Epithelial cell of esophagus (primary cell): ENCODE measurements at places on chromosomes 7 and 10.
A peak's percentile ranks its signal among the peaks of the same experiment; 100 is the strongest.

GRCh38 chr7:139654276-139655181 lies 123.3 kb downstream of the HIPK2 start:
- peak; percentile 30 for DNase-seq

- DNase-seq: no peak
Observed at GRCh38 chr7:159045839-159046238, 98.8 kb downstream of the VIPR2 start.

- DNase-seq: no peak
Observed at GRCh38 chr7:30665449-30665848, 16.8 kb downstream of the CRHR2 start.

DNA sequence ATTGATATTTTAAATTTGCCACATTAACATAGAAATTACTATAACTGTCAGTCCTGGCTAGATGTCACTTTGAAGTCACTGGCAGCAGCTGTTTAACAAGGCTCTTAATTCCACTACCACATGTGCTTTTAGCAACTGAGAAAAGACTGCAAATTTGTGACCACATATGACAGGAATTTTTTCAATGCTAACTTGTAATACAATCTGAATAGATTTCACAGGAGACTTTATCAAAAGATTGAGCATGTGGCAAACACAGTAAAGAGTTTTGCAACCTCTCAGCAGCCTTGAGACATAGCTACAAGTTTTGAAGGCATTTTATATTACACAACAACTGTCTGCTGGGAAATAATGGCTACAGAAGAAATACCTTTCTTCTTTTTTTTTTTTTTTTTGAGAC lies 73.0 kb downstream of the MICU1 start:
- DNase-seq: peak; percentile 76

DNA sequence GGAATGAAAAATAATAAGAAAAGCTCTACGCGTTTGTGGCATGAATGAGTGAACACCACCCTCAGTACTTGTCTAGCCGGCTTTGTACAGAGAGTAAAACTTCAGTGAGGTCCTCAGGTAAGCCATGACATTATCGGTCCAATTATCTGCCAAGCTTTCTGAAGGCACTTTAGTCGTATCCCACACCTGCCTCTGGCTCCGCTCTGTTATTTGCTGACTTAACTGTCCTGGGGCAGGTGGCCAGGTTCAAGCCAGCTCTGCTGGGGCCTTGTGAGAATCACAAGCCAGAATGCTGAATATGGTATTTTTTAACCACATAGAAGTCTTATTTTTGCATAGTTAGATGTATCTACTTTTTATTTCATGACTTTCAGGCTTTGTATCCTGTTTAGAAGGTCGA lies 66.0 kb upstream of the FHIP2A start:
- DNase-seq: no peak

DNA sequence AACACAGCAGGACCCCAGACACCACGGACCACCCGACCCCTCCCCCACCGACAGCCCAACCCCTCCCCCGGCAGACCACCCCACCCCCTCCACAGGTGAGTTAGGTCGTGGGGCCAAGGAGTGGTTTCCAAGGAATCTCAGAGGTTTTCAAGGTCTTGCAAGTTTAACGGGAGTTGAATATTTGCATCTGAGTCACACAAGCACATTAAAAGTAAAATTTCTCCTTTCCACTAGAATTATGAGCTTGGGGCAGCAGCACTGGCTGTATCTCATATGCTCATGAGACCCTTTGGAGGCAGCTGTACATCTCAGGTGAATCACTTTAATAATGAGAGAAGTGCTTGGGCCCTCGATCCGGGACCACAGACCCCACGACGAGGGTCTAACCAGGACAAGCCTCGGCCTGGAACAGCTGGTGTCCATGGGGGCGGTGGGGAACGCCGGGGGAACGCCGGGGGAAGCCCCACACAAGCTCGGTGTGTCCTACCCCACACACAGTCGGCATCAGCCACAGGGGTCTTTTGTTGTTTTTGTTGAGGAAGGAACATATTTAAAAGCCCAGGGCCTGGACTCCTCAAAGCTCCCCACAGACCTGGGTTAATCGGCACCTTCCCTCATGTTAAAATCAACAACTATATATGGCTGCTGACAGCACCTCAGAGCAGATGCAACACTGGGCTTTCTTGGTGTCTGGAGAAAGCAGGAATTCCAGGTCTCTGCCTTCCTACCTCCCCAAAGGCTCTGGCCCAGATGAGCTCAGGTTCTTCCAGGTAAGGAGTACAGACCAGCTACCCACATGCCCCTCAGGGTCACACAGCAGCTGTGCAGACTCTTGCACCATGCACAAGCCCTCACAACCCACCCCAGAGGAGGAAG lies 130.3 kb downstream of the DIP2C start:
- DNase-seq: no peak

GRCh38 chr10:112000466-112000865 lies 183.1 kb downstream of the GPAM start:
- DNase-seq: no peak

DNA sequence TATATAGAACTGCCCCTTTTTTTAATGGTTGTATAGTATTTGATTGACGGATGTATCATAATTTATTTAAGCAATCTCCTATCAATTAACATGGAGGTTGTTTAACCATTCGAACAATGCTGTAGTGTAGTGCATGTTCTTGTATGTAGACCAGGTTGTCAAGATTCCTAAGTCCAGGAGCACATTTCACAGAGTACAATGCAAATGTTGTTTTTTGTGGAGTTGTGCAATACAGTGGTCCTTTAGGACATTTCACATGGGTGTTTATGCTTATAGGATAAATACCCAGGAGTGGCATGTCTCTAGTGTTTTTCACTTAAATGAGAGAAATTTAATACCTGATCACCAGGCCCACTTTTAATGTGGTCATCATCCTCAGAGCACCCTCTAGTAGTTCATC lies 8.1 kb downstream of the ASB4 start:
- no peak for DNase-seq

DNA sequence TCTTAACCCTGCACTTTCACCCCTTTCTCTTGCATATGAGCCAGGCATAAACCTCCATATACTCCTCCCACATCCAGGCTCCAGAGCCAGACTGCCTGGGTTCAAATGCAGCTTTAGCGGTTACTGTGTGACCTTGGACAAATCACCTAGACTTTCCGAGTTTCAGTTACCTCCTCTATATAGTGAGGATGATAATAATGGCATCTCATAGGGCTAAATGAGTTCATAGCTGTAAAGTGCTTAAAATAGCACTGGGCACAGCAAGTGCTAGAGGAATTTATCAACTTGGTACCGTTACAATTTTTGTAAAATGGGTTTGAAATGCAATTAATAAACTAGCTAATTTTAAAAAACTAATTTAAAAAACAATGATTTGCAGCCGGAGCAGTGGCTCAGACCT lies 53.4 kb upstream of the DGKI start:
- no peak for DNase-seq

- DNase-seq: no peak
Observed at GRCh38 chr10:72375173-72375572, 20.5 kb upstream of the DNAJB12 start.

GRCh38 chr7:125512373-125512772 lies 582.7 kb upstream of the POT1 start:
- DNase-seq: no peak
